ENCODE measurements at places on chromosomes 7 and 10.
A peak's percentile ranks its signal among the peaks of the same experiment; 100 is the strongest.

- no peak for DNase-seq
Observed at GRCh38 chr7:4715410-4715776, 33.3 kb downstream of the FOXK1 start.

DNA sequence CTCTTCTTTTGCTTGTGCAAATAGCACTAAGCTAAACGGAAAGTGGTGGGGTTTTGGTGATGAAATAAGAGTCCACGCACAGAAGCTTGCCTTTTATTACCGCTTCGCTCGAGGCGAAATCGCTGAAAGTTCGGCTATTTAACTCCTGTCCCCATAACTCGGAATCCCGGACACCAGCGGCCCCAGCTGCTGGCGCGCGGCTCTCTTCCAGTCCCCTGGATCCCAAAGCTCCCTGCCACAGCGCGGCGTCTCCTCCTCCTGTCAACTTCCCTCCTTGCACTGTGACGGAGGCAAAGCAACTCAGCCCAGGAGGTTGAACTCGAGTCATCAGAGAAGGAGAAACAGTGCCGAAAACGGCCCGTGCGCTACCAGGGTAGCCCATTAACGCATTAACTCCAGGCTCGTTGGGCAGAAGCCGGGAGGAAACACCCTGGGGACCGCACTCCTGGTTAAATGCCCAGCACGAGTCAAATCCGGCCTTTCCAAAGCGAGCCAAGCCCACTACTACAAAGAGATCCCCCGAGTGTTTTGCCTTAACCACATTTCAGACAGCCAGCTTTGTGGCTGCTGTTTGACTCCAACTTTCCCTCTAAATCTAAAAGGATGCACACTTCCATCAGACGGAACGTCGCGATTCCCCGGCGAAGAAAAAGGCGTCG, 1.3 kb downstream of the SEMA3D start:
- DNase-seq = peak; percentile 46

DNA sequence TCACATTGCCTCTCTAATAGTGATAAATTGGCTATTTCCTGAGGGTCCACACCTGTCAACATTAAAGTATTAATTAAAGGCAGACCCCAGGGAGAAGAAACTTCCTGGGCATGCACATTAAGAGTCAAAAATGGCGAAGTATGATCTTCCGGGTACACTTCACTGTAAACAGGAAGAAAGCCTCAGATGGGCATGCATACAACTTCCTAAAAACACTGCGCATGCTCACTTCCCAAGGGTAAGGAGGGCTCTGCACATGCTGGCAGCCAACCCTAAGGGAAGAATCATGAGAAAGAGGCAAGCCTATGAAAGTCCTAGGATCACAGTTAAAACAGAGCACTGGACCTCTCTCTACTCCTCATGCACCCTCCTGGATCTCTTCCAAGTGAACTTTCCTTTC, 80.1 kb upstream of the IMMP2L start:
- DNase-seq = no peak

GRCh38 chr10:98407017-98407743, 7.8 kb downstream of the PYROXD2 start:
- no peak for DNase-seq

- no peak for DNase-seq
Observed at GRCh38 chr10:43846187-43846680, 197.6 kb upstream of the ZNF32 start.

- DNase-seq = no peak
Observed at GRCh38 chr10:130927157-130927556, 384.4 kb downstream of the TCERG1L start.

DNA sequence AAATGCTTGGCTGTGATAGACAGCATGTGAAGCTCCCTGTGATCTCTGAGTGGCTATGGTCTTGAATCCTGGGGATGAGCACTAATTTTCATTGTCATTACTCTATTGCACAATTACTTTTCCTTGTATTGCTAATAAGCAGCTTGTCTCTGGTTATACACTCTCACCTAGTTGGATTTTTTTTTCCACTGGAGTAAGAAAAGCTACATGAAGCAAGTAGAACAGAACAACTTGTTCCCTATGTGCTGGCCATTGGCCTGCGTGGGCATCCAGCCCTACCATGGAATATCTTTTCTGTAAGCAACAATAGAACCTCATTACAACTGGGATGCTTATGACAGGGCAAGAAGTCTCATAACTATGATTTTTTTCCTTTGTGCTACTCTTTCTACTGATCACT, 807.4 kb downstream of the TNS3 start:
- no peak for DNase-seq

DNA sequence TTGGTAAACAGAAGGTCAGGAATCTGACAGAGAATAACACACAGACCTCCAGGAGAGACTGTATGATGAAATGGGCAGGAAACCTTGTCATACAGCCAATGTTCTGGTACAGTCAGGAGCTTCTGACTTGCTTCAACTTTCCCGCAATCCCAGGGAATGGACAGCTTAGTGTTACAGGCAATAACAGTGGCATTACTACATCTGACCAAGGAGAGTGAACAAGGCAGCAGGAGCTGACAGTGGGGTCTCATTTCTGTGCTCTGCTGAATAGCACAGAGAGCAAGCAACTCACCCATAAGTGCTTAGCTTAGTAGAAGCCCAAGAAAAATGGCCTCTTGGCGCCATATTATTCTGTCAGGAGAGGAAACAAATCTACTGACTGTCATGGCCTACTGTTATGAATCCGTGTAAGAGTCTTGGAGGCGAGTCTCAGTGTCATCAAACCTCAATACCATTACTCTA, 186.2 kb upstream of the MTPN start:
- DNase-seq = no peak

GRCh38 chr10:102580230-102580629, 64.0 kb upstream of the TRIM8 start:
- DNase-seq = no peak

DNA sequence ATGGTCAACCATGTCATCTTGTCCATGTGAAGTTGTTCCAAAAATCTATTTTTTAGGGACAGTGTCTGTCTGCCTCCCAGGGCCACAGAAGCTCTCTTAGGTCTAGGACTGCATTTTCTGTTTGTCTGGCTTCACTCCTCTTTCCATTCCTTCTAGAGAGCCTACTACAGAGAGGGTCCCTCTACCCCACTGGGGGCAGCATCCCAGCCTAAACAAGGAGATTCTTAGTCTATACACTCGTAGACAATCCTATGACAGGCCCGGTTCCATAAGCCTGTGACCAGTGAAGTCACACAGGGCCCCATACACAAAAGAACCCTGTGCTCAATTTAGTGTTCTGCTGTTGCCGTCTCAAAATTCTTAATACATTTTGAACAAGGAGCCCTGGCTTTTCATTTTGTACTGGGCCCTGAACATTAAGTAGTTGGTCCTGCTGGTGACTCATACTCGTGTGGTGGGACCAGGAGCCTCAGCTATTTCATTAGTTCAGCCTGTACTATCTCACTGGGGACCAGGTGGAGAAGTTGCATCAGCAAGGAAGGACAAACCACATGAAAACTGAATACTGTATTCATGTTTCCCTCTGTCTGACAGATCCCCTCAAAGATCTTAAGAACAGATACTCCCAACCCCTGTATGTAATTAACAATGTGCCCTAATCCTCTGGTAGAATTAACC, 23.5 kb upstream of the FAM180A start:
- no peak for DNase-seq

- no peak for DNase-seq
Observed at GRCh38 chr10:598415-599170, 90.9 kb downstream of the DIP2C start.

DNA sequence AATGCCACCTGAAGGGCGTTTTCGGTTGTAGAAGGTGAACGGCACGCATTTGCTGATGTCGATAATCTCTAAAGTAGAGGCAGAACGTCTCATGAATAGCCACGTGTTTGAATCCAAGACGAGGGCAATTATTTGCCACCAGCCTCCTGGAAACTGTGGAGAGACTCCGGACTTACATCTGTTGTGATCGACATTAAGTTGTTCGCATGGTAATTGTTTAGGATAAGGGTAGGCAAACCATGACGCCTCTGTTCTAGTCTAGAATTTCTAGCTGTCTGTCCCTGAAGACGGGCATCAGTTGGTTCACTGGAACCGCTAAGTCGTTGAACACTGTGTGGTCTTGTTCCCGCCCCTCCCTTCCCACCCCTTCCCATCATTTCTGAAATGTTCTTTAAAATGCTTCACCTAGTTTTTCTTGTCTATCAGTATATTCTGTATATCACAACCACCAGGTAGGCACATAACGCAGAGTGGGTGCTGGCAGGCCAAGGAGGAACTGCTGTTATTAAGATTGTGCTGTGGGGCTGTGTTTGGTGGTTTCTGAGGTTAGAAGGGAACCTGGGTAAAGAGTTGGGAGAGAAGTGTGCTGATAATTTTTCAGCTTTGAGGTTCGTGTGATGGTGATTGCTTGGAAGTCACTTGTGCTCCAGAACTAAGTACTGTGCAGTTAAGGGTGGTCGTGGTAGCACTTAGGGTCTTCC, 1.2 kb downstream of the UBE3C start:
- no peak for DNase-seq
